Globus pallidus (tissue), 1 donor: ENCODE measurements at places on chromosomes 5 and 9.

DNA sequence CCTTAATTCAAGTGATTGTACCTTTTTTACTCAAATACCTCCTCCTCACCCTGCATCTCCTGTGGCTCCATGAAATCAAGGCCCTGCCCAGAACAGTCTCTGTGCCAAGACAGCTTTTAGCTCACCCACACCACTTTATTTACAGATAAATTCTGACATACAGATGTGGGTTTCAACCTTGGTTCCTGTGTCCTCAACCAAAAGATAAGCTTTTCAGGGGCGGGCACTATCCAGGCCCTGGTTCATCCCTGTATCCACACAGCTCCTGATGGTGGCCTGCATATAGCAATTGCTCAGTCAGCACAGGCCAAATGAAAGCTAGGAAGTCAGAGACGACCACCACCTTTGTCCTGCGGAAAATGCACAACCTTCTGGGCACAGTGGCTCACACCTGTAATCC lies 8.3 kb downstream of the SHB start:
- no peak for DNase-seq

DNA sequence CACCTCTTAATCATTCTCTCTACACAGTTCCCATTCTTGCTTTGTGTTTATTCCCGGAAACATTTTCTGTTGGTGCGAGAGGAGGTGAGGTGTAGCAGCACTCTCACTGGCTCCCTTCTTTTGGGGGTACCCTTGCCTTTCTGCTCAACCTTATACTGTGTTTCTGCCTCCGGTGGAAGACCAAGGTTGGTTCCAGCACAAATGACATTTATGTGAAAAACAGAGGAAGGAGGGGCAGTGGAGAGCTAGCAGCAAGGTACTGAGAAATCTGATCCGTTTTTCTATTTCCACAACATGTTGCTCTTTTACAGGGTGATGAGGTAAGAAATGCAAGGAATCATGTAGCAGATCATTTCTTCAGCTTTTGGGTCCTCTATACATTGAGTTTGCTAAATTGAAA lies 648.0 kb upstream of the DMAC1 start:
- DNase-seq: no peak

GRCh38 chr5:156093024-156093423 lies 233.9 kb upstream of the SGCD start:
- peak; percentile 48 for DNase-seq

DNA sequence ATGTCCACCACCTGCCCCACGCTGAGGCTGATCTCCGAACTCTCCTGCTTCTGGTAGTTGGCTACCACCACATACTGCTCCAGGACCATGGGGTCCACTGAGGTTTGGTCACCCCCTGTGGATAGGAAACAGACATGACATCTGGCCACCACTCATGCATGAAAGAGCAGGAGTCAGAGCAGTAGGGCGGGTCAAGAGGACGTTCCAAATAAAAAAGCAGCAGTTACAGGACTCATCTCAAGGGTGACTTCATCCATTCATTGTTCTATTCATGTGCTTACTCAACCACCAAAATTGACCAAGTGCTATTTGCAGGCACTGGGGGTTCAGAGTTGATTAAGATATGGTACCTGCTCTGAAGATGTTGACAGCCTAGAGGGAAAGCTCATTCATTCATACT lies 79.2 kb upstream of the UBTD2 start:
- DNase-seq: no peak
